ENCODE measurements at places on chromosomes 11 and 22. TPM values are rescaled to one million over a fixed set of nuclear protein-coding genes. Genes with fewer than 3 reads are reported as not detected.

GRCh38 chr11:126722956-126723664 lies 277.5 kb downstream of the KIRREL3 start:
- DNase-seq = no peak

DNA sequence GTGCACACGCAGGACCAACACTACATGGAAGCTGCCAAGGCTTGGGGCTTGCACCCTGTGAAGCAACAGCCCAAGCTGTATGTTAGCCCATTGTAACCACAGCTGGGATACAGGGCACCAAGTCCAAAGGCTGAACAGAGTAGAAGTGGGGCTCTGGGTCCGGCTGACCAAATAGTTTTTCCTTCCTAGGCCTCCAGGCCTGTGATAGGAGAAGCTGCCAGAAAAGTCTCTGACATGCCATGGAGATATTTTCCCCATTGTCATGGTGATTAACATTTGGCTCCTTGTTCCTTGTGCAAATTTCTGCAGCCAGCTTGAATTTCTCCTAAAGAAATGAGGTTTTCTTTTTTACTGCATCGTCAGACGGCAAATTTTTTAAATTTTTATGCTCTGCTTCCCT lies 941.2 kb downstream of the FAM181B start:
- DNase-seq = no peak

- DNase-seq = no peak
These were observed 40.3 kb upstream of the DAGLA start for GRCh38 chr11:61639816-61640443.

Gene C11orf21
- not detected for total RNA-seq

Gene SUN2
- total RNA-seq = 64.3 TPM

Gene TRIM5
- total RNA-seq = 65.2 TPM

Data from fibroblast of villous mesenchyme (primary cell).